GM13977 (cell line): ENCODE measurements at places on chromosomes 13 and 19.

DNA sequence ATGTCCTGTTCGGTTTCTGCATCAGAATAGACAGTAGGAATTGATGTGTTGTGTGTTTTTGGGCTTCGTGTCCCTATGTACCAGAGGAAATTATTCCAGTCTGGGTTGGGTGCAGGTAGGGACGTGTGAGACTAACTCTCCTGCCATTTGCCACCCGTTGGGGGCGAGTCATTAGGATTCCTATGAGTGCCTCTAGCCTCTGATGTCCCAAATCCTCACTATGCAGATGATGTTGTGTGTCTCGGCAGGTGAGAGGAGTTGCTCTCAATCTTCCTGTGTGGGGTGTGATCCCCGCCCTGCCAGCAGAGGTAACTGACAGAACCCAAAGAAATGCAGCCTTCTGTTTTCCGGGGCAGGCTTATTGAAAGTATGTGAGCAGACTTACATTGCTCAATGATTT, 31.2 kb upstream of the ZNF331 start:
- DNase-seq = no peak

DNA sequence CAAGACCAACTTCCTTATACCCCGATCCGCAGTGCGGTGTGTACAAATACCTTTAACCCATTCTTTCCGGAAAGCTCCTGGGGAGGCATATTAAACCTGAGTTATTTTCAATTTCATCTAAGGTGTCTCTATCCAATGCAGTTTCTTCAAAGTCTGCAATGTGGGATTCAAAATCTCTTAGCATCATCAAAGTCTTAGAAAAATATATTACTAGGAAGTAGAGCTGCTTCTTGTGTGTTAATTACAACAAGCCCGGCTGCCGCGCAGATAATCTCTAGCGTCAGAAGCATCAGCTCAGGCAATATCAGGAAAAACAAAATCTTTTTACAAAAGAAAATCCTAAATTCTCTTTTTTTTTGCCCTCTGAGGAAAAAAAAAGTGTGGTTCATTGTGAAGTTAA, 48.1 kb downstream of the ZNF536 start:
- DNase-seq = no peak

GRCh38 chr13:51614350-51614786, 30.1 kb downstream of the WDFY2 start:
- DNase-seq = no peak

- no peak for DNase-seq
Observed at GRCh38 chr13:28651810-28652401, 7.0 kb upstream of the POMP start.

DNA sequence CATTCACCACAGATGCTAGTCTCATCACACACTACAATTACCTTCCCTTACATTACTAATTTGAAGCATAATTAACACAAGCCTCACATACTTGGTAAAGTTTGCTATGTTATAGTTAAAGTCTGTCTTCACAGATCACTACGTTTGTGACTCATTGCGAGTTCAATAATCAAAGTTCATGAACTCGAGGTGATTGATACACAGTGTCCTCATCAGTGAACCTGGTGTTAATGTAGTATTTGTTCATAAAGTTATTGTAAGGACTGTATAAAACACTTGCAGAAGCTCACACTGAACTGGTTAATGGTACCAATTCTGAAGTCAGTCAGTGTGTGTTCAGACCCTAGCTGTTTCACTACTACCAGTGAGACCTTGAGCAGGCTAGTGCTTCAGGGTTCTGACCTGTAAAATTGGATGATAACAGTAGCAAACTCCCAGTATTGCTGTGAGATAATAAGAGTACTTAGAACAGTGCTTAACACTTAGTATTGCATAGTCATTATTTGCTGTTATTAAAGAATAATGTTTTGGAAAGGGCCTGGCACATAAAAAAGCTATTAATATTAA, 313.3 kb downstream of the LIG4 start:
- DNase-seq = no peak

DNA sequence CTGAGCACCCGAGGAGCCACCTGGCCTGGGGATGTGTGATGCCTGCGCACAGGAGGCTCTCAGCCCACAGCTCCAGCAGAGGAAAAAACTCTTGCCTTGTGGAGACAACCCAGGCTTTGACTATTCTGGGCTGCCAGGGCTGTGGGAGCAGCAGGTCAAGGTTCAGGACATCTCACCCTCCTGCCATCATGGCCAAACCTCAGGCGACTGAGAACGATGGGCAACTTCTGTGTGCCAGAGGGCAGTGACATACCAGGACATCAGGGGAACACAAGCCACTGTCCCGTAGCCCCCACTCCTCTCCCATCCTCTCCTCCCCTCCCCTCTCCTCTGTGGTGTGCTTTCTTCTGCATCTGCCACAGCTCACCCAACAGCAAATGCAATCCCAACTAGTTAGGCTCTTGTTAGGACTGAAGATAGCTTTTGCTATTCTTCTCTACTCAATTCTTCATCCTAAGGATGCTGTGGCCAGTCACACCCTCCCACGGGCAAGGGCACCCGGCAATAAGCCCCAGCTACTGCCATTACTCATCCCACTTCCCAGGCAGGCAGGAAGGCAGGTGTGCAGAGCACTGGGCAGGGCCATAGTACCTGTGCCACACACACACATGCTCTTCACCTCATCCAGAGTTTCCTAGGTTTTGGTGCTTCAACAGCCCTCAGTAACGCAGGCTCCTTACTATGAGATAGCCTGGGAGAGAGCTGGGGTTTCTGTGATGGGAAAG, 16.8 kb downstream of the ELL start:
- no peak for DNase-seq
